Stimulated activated CD8-positive, alpha-beta memory T cell treated with anti-CD3 and anti-CD28 coated beads, Interleukin-7, amount 100 ng/mL, for 1 hour (primary cell): ENCODE measurements at places on chromosomes 6 and 20.

GRCh38 chr6:99894815-99895214, 99.2 kb downstream of the MCHR2 start:
- DNase-seq: no peak

GRCh38 chr6:55617272-55617671, 38.3 kb upstream of the HMGCLL1 start:
- DNase-seq: no peak

- no peak for DNase-seq
Measured at GRCh38 chr6:154301839-154302752, 54.5 kb downstream of the IPCEF1 start.

DNA sequence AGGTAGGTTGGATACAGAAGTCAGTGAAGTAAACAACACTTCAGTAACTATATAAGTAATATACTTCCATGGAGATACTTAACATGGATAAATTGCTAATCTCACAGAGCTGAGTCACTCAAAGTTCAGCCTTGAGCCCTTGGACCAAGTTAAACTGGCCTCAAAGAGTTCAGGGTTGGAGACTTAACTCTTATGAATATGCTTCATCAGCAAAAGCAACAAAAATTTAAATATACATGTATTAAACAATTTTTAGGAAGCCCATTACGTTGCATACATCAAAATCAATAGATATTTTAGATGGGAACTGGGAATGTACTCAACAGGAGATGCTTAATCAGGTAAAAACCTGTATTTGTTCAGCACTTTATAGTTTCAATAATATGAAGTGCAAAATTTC, 12.2 kb downstream of the MTCL3 start:
- DNase-seq: no peak

DNA sequence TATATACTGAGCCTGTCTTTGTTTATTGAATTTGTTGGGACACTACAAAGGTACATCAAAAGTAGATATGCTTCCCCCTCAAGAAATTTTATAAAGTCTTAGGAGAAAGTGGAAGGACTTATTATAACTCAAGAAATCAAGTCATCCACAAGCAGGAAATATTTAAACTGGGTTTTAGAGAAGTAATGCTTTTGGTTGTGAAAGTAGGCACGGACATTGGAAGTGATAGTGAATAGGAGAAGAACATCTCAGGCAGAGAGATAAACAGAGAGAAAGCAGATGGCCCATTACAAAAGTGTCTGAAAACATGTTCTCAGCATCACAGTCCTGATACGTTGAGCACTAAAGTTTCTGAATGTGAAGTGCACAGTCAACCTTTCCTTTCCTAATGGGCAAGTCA, 415.6 kb upstream of the RNF217 start:
- DNase-seq: no peak

DNA sequence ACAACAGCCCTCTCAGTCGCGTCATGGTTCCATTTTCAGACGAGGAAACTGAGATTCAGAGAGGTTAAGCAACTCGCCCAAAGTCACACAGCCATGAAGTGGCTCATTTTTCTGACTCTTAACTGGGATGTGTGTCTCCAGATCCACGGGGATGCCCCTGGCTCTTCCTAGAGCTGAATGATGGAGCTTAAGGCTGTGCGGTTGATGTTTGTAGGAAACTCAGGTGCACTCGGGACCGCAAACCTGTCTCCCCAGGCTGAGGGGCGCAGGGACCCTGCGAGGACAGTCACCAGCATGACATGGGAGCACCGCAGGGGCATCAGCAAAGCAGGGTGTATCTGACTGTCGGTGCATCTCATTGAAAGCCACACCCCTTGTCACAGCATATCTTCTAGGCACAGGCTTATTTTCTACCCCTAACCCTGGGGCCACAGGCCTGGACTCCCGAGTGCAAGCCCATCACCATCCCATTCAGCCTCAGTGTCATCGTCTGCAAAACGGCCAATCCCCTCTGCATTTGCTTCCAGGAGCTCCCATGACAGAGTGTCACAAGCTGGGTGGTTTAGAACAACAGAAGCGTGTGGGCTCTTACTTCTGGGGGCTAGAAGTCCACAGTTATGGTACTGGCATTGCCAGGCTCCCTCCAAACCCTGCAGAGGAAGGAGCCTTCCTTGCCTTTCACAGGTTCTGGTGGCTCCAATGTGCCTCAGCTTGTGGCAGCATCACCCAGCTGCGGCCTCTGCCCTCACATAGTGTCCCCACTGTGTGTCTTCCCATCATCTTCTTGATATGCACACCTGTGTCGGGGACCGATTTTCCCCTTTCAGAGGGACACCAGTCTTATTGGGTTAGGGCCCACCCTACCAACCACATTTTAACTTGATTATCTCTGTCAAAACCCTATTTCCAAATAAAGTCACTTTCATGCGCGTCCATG, 9.9 kb upstream of the ARHGAP40 start:
- DNase-seq: no peak

- DNase-seq: no peak
Measured at GRCh38 chr6:167227984-167228383, 63.1 kb upstream of the UNC93A start.

DNA sequence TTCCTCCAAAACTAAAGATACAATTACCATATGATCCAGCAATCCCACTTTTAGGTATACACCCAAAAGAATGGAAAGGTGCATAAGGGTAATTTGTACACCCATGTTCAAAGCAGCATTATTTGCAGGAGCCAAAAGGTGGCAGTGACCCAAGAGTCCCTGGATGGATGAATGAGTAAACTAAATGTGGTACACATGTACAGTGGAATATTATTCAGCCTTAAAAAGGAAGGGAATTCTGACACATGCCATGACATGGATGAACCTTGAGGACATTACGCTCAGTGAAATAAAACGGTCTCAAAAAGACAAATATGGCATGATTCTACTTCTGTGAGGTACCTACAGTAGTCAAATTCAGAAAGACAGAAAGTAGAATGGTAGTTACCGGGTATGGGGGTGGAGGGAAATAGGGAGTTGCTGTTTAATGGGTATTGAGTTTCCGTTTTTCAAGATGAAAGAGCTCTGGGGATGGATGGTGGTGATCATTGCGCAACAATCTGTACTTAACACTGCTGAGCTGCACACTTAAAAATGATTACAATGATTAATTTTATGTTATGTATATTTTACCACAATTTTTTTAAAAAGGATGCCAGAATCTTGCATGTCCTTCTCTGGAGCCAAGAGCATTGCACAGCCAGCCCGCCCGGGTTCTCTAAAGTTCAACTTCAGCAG, 518.9 kb upstream of the JARID2 start:
- DNase-seq: no peak

- no peak for DNase-seq
Measured at GRCh38 chr20:59138114-59138748, 25.4 kb upstream of the ZNF831 start.

DNA sequence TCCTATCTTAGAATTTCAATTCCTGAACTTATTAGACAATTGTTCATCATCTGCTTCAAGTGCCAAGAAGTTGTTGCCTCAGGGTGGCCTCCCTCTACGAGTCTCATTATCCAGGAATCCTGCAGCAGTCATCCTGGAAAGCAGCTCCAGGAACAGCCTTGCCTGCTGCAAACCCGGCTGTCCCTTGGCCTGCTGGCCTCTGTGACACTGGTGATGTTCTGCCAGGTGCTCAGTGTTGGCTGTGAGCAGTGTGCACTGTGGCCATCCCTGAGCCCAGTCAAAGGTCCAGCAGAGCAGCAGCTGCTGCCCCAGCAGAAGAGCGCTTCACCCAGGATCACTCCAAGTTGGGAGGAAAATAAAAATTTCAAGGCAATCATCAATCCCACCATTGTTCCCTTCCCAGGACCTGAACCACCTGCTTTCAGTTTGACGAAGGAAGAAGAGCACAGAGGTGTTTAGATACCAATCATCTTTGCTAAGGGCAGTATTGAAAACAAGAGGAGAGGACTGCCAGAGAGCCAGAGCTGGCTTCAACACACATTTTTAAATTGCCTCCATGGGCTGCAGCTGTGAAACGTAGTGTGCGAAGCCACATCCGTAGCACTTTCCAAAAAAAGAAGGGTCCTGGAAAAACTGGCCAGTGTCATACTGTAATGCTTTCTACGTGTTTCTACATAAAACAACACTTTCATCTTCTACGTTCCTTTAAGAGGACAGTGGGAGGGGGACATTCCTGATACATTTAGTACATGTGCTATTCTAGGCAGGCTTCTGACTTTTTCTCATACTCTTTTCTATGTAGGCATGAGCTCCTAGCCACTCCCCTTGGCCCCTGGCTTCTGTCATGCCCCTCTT, 7.2 kb upstream of the FAM50B start:
- no peak for DNase-seq

DNA sequence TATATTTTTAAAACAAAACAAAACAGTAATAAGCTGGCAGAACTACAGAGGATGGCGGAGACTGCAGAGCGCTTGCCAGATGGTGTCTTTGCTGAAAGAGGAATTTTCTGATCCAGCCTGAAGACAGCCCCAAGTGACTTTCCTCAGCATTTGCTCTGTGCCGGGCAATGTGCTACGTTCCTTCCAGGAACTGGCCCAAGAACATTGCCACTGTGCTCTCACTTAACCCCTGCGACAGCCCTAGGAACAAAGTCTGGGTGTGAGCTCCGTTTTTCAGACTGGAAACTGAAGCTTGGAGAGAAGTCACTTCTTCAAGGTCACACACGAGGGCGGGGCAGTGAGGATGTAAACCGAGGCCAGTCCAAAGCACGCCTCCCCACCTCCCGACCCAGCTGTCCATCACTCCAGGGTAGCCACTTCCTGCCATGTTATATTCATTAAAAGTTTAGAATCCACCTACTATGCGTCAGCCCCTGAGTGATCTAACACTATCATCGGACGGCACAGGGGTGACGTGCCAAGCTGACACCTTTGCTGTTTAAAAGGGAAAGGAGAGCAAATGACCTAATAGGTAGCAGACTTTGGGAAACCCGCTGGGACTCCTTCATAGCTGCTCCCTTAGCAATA, 22.3 kb upstream of the BMP7 start:
- DNase-seq: no peak

DNA sequence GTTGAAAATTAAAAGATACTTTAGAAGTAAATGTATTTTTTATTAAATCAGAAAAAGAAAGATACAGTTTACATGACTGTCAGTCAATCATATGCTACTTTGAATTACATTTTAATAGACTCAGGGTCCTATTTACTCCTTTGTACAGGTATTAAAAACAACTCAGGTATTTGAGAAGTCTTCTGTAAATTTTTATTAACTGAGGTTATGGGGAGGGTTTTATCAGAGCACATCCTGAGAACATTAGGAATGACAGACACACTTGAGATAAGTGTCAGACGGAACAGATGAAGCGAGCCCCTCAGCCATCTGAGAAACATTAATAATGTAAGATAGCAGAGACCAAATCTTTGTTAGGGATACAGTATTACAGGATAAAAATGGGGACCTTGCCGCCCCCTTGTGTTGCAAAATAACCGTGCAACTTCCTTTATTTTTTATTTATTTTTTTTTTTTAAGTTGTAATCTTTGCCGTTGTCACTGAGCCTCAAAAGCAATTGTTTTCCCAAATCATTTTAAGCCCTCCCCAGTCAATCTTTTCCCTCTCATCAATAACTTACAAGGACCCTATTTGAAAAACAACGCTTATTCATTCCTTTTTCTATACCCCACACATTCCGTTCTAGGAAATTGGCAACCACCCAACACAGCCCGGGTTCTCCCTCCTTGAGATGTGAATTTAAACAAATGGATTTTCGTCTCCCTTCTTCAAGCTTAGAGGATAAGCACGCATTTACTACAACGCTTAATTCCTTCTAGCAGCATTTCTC, 126.7 kb downstream of the BCAS1 start:
- no peak for DNase-seq

DNA sequence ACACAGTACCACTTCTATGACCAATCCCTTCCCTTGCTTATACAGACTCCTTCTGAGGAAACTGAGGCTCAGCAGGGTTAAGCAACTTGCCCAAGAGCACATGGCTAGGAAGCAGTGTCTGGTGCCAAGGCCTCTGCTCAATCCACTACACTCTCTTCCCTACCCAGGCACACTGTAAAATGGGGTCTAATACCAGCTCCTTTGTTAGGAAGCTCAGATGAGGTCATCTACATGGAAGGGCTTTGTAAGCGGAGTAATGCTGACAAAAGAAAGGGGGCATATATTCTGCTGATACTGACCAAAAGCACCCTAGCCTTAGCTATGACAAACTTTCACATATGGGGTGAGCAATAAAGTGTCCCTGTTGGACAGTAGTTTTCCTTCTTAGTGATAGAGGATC, 9.1 kb downstream of the TRIM26 start:
- DNase-seq: no peak

- DNase-seq: no peak
Measured at GRCh38 chr20:35363190-35363589, 48.6 kb downstream of the UQCC1 start.

DNA sequence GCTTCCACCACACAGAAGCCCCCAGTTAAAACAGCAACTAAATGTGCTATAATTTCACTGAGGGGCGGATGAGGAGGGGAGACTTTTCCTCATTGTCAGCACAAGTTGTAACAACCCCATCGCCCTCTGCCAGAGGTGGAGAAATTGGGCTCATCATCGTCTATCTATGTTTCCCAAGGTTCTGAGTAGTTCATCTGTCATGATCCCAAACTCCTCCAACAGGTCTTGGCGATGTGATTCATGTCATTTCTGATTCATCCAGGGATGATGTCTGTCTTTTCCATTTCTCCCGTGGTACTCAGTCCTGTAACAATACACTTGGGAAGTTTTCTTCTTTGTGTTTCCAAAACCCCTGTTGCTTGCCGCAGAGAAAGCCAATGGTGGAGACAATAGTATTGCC, 51.0 kb downstream of the TFAP2A start:
- DNase-seq: no peak

DNA sequence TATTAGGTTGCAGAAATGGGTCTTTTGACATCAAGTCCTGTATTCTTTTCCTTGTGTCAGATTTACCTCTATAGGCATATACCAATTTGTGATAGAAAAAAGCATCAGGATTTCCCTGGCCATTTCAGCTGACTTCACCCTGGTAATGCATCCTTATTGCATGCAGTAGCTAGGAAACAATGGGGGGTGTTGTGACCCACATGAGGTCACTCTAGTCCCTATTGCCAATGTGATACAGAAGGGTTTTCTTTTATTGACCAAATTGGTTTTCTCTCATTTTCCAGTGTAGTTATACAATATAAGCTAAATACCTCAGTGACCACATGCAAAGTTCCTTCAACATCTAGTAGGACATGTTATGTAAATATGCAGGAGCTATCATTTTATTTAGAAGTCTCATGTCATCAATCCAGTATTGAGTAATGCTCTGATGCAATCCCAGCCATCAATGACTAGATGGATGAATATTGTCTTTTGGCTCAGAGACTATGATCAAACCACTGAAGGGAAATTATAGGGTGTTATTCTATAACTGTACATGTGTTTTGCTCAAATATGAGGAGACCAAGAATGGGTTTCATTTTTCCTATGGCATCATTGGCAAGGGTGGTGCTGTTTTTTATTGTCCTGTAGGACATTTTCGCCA, 177.7 kb downstream of the KLHL32 start:
- no peak for DNase-seq

GRCh38 chr20:50588034-50588736, 78.0 kb downstream of the PTPN1 start:
- DNase-seq: peak; percentile 43

DNA sequence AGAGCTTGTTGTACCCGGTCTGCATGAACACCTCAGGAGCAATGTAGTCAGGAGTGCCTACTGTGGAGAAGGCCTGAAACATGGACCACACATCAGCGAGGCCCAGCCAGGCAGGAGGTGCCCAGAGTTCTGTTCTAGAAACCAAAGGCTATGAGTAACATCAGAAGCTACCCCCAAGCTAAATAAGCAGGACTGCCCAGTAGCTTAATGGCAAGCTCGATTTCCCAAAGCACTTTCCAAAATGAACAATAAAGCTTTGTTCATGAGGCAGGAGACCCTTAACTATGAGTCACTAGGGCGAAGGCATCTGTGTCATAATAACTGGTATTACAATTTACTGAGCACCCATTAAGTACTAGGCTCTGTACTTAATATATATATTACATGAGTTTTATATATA, 47.4 kb downstream of the STK38 start:
- DNase-seq: no peak
